ENCODE measurements at places on chromosomes 12 and 14.

GRCh38 chr14:74275241-74275841 lies 27.4 kb downstream of the ABCD4 start:
- DNase-seq, result no peak

DNA sequence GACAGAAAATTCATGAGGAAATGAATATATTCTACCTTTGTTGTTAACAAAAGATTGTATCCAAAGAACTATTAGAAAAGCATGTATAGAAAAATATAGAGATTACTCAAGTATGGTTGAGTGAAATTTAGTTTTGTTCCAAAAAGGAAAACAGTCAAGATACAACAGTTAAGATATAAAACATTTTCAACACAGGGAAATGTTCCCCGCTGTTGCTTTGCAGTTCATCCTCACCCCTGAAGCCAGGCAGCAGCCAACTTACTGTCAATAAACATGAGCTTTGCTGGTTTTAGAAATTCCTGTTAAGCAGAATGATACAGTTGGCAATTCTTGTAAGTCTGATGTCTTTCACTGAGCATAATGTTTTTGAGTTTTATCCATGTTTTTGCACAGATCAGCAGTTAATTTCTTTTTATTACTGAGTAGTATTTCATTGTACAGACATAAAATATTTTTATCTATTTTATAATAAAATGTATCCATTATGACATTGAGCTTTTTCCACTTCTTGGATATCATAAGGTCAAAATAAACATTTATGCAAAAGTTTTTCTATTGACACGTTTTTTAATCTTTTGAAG lies 1.2 kb upstream of the CLEC2B start:
- no peak for DNase-seq

DNA sequence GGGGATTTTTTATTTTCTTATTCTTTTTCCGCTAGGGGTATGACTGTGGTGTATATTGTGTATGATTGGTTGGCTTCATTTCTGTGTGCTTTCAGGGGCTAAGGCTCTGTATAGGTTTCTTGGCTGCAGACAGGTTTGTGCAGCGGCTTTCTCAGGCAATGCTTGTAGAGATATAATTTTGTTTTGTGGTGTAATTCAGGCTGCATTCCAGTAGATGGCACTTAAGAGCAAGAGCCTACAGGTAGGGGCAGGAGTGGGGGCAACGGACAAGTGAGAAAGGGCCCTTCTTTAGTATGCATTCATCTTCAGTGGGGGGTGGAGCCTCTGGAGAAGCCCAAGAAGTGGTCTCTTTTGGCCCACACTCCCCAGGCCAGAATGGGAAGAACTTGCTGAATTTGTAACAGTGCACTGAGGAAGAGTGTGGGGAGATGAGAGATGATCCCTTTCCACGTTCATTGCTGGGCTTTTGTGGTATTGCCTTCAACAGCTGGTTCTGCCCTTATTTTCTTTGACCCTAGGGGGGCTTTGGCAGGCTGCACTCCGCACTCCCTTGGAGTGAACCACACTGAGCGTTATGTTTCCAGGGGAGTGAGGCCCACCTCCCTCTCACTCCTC lies 78.6 kb downstream of the IFNG-AS1 start:
- DNase-seq, result no peak

GRCh38 chr14:55771242-55771981 lies 191.4 kb downstream of the KTN1 start:
- no peak for DNase-seq

DNA sequence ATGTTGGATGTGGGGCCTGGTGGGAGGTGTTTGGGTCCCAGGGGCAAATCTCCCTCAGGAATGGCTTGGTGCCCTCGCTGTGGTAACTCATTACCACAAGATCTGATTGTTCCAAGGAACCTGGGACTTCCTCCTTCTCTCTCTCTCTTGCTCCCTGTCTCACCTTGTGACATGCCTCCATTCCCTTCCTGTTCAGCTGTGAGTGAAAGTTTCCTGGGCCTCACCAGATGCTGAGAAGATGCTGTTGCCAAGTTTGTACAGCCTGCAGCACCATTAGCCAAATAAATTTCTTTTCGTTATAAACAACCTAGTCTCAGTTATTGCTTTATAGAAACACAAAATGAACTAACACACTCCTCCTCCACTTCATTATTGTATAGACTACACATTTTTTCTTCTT lies 759.8 kb upstream of the MDGA2 start:
- DNase-seq, result no peak

GRCh38 chr12:74328623-74329022 lies 209.0 kb upstream of the ATXN7L3B start:
- DNase-seq, result no peak

DNA sequence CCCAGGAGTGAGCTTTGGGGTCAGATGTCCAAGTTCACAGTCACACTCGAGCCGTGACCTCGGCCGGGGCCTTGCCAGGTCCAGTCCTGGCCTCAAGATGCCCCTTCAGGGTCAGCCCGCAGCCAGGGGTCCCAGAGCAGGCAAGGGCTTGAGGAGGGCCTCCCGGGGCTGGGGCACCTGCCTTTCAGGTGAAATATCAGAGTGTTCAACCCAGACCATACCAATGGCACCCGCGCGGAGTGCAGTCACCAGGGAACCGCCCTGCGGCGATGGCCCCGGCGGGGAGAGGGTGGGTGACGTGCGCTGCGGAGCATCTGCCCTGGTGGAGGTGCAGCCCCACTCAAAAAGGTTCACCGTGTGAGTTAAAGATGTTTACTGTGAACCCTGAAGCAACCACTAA lies 16.9 kb downstream of the LRCOL1 start:
- DNase-seq, result no peak

- DNase-seq, result no peak
Observed at GRCh38 chr14:92511453-92512238, 1.9 kb upstream of the RIN3 start.

- DNase-seq, result no peak
Observed at GRCh38 chr12:113899561-113900471, 66.3 kb downstream of the RBM19 start.

GRCh38 chr14:55711175-55711811 lies 131.3 kb downstream of the KTN1 start:
- DNase-seq, result no peak

- DNase-seq, result no peak
Observed at GRCh38 chr12:104006929-104007328, 41.3 kb downstream of the TDG start.

- no peak for DNase-seq
Observed at GRCh38 chr12:62841846-62842245, 93.1 kb downstream of the PPM1H start.

- DNase-seq, result no peak
Observed at GRCh38 chr14:78383060-78383459, 212.9 kb downstream of the NRXN3 start.

DNA sequence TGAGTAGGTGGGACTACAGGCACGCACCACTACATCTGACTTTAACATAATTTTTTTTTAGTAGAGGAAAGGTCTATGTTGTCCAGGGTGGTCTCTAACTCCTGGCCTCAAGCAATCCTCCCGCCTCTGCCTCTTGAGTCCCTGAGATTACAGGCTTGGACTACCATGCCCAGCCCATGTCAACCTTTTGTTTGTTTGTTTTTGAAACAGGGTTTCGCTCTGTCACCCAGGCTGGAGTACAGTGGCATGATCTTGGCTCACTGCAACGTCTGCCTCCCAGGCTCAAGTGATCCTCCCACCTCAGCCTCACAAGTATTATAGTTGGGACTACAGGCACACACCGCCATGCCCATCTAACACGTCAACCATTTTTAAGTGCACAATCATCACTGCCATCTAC lies 29.2 kb downstream of the PITPNM2 start:
- no peak for DNase-seq

DNA sequence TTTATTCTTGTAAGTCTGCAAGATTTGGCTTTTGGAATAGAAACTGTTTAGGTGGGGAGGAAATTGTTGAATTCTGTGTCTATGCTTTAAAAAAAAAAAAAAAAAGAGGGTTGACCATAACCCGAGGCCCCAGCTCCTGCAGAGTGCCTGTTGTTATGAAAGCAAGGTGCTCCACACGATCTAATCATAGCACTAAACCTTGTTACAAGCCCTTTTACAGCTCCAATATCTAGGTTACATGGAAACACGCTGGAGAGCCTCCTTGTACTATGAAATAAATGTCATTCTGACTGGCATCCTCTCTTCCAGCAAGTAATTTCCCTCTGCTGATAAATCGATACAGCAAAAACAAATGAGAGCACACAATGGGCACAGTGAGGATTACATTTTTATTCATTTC lies 303.1 kb upstream of the SOX5 start:
- no peak for DNase-seq

DNA sequence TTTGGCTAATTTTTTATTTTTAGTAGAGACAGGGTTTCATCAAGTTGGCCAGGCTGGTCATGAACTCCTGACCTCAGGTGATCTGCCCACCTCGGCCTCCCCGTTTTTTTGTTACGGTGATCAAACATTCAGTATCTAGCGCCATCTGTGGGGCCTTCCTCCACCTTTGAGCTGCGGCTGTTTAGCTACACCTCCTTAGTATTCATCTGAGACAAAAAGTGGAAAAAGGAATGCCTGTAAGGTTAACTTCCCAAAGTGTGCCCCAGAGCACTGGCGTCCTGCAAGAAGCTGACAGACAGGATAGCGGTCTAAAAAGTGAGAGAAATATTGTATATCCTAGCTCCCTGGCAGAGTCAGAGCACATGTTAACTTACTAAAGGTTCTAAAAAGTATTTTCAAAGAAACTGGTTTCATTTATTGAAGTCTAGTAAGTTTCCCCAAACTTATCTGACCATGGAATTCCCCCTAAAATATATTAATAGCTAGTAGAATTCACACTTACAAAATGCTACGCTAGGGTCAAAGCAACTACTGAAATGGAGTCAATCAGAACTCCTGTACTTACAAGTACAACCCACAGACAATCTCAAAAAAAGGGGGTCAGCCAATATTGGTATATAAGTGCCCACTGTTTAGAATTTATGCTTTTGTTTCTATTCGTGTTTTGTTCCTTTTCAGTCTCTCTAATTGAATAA lies 59.1 kb downstream of the DUSP16 start:
- no peak for DNase-seq

GRCh38 chr12:57006809-57007475 lies 596 bp upstream of the ZBTB39 start:
- DNase-seq, result no peak

DNA sequence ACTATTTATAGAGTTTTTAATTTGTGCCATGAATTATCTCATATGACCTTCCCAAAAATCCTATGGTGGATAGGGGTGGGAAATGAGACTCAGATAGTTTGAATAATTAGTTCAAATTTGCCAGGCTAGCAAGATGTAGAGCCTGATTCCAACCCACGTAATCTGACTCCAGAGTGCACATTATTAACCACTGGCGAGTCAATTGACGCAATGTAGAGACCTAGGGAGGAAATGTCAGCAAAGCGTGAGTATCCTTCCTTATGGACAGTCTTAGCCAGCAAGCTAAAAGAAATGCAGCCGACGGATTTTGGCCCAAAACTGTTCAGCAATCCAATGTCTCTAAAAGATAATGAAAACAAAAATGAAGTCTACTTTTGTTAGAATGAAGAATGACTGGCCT lies 193.3 kb upstream of the KRR1 start:
- DNase-seq, result no peak

DNA sequence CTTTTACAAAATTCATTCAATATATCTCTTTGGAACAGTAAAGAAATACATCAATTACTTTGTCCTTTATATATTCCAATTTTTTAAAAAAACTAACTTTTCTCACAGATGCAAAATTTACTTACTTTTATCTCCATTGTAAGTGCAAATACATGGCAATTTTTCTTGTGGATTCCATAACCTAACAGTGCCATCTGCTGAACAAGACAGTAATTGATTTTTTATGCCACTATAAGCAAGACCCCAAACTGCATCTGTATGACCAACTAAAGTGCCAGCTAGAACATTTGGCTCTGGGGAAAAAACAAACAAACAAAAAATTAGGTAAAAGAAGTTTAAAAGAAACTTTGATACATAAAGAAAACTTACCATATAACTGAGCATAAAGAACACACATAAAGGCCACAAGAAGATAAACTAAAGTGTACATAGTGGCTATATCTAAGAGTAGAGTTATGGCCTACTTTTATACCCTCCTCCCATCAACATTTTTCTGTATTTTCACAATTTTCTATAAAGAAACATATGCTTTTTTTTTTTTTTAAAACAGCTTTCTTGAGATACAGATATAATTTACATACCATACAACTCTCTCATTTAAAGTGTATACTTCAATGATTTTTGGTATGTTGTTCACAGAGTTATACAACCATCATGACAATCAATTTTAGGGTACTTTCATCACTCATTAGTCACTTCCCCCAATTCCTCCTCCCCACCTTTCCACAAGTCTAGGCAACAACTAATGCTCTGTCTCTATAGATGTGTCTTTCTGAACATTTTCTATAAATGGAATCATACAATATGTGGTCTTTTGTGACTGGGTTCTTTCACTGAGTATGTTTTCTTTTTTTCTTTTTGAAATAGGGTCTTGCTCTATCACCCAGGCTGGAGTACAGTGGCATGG lies 32.6 kb downstream of the COCH start:
- DNase-seq, result no peak

- no peak for DNase-seq
Observed at GRCh38 chr12:76055393-76055792, 23.8 kb upstream of the PHLDA1 start.

GRCh38 chr14:84375235-84375634 lies 1154.7 kb upstream of the FLRT2 start:
- DNase-seq, result no peak

All from GM13977 (cell line).